ENCODE measurements at places on chromosomes 2 and 18.

- DNase-seq: no peak
These were observed 24.2 kb downstream of the PLCL1 start for GRCh38 chr2:197828464-197829135.

DNA sequence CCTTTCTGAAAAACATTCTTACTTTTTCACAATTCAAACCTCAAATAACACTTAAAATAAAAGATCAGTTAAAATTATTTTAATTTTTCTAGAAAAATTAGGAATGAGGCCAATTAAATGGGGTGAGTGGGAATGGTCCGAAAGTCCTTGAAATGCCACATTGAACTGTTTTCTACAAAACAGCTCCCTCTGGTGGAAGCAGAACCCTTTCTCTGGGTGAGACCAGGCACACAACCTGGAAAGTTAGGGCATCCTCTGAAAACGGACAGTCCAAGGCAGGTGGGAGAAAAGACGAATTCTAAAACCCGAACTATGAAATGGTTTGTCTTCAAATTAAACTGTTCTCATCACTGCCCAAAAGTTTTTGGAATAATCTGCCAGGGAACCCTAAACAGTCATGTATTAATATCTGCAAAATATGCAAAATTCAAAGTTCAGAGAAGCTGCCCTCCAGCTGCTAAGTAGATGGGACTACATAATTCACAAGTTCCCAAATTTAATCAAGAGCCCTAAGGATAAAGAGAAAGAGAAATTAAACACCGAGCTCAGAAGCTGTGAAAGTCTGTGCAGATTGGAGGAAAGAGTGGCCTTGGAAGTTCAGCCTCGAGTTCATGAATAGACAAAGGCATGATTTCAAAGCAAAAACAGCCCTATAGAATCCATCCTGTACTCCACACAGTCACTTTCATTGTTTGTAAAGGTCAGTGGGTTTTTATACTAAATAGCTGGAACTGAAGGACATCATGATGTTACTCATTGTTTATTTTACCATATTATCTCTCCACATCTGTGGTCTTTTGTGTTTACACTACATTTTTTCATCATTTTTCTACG, 108.3 kb downstream of the PIEZO2 start:
- DNase-seq: peak; percentile 11

DNA sequence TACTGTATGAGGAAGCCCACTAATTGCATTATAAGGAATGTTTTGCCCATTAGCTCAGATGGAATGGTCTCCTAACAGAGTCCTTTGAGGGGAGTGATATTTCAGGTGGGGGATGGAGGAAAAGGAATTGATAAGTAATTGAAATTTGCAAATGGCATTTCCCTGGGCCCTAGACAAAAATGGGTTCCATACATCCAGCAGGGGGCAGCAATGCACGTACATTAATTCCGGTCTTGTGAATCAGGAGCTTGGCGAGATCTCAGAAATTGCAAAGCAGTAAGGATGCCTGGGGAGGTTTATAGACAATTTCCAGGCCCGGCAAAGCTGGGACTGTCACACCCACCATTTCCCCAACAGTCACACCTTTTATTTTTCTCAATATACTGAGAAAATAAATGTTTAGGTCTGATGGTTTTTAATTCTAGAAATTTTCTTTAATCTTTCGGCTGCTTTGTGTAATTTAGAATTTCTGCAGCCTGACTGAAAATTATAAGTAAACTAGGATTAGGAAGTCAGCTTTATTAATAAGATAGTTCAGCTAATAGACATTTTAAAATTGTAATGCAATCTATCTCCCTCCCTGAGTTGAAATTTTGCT, 122.8 kb downstream of the LYPD1 start:
- DNase-seq: peak; percentile 55

- DNase-seq: no peak
These were observed 404.8 kb downstream of the MEIS1 start for GRCh38 chr2:66839551-66840320.

- no peak for DNase-seq
These were observed 201.8 kb upstream of the ATP5MC3 start for GRCh38 chr2:175383286-175383685.

GRCh38 chr2:30393510-30393909, 53.5 kb upstream of the LCLAT1 start:
- no peak for DNase-seq

DNA sequence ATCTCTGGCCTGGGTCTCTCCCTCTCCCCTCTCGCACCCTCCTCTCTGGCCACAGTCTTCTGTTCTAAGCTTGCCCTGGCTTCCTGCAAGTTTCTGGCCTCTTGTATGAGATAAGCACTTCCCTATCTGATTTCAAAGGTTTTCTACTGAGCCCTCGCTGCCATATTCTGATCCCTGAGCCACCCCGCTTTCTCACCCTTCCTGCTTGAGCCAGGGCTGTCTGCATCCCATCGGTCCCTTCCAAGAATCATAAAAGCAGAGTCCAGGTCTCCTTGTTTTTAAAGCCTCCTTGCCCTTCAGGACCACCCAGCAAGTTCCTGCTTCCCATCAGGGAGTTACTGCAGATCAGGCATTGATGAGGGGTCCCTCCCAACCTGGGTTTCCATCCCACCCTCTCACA, 110.2 kb downstream of the PRKCE start:
- DNase-seq: no peak

- DNase-seq: no peak
These were observed 1894.9 kb upstream of the LRRTM1 start for GRCh38 chr2:82199493-82199852.

- DNase-seq: no peak
These were observed 125.9 kb upstream of the NDUFV2 start for GRCh38 chr18:8976606-8977005.

- DNase-seq: no peak
These were observed 10.3 kb downstream of the HS1BP3 start for GRCh38 chr2:20640411-20641122.

DNA sequence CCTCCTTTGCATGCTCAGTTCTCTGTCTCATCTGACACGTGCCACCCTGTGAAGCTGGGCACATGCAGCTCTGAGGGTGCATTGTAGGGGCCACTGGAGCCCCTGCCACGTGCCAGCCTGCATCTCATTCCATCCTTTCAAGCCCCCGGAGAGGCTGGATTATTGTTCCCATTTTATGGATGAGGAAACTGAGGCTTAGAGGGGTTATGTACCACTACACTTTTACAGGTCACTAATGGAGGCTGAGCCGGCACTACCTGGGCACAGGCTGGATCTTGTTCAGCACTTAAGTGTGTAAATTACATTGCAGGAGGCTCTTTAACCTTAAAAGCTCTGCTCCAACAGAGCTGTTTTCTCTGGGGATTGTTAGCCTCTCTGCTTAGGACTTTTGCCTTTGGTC, 47.5 kb downstream of the KCNIP3 start:
- no peak for DNase-seq

GRCh38 chr2:70007151-70007550, 45.7 kb upstream of the ASPRV1 start:
- no peak for DNase-seq

DNA sequence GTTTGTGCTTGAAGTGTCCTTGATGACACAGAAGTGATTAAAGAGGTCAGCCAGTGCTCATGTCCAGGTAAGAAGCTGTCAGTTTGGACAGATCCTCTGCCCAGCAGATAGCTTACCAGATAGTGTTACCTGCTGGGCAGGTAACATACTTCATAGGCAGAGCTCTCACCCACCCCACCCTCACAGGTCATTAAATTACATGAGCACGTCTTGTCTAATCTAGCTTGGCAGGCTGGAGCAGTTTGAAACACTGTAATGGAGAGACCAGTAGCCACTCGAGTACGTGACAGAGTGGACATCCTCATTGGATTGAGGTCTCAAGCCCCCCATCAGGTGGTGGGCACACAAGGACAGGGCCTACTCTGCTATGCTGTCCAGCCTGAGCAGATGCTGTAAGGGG, 27.1 kb downstream of the TTC32 start:
- DNase-seq: no peak

- DNase-seq: no peak
These were observed 16.7 kb downstream of the LHCGR start for GRCh38 chr2:48738806-48739205.

GRCh38 chr2:156333951-156334495, 1.5 kb upstream of the NR4A2 start:
- DNase-seq: no peak

DNA sequence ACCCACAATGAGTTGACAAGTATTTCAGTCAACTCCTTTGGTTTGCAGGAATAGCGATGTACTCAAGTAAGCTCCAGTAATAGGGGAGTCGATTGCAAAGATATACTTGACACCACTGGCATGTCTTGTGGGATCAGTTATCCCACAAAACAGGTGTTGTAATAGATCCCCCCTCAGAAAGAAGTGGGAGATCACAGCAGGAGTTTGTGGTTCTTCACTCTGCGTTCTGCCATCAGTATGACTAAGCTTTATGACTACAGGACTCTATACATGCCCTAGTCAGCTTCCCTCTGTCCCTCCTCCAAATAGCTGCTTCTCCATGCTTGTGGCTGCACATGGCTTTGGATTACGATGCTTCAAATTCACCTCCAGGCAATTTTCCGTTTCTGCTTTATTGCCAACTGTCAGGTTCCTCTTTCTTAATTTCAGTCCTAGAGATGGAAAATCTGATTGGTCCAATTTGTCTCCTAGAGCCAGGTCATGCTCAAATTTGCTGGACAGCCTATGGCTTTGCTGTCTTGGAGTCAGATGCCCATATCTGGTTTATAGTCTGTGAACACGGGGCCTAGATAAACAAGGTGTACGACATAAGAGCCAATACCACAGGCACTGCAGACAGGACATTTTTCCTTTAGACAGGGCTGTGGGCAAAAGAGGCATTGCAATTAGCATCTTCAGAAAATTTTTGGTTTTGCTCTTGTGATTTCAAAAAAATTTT, 221.7 kb downstream of the PAX3 start:
- no peak for DNase-seq

- DNase-seq: no peak
These were observed 14.3 kb downstream of the GPR39 start for GRCh38 chr2:132430895-132431294.

GRCh38 chr2:75561566-75562512, 1.1 kb upstream of the EVA1A start:
- no peak for DNase-seq

- no peak for DNase-seq
These were observed 35.2 kb downstream of the SPOPL start for GRCh38 chr2:138536740-138537139.

DNA sequence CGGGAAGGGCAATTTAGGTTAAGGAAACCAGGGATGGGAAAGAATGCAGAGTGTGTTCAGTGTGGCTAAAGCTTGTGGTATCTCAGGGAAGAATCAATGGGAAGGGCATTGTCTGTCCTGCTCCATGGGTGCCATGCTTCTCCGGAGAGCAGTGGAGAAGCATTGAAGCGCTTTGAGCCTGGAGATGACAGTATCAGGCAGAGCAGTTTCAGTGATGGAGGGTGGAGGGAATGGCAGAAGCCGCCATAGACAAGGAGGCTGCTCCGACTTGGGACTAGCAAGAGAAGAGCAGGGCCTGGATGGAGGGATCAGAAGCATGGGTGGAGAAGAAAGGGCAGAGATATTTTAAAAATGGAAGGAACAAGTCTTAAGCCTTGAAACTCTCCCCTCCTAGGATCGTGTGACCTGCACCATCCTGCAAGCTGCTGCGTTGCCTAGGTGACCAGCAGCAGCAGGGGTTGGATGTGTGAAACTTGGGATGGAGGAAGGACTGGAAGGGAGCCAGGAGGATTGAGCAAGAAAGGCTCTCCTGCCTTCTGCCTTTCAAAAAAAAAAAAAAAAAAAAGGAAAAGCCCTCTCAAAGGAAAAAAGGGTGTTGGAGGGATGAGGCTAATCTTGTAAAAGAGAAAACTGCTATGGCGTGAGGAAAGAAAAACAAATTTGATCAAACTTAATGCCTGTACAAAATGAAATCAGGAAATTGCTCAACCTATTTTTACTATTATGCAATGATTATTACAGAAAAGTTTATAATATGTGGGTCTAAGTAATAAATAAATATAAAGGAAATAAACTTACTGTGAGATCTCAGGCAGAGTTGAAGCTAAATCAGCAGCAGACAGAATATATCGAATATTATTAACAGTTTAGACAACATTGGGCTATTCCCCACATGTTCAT, 493.8 kb upstream of the NRP2 start:
- DNase-seq: no peak

DNA sequence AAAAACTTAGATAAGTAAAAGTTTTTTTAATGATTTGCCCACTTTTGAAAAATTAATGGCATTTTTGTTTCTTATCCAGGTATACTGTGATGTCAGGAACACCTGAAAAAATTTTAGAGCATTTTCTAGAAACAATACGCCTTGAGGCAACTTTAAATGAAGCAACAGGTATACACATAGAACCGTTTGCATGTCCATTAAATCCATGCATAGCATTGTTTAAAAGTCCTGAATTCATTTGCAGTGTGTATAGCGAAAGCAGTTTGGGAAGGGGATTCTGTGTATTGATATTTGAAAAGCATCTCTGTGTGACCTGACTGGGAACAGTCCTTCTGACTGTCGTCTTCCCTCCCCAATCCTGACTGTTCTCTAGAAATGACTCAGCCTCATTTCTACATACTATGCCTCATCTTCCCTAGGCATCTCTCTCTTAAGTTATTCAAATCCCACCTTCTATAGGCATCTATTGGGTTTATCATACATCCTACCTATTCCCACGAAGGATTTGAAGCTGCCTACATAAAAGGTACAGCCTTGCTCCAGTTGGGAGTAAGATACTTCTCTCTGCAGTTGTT, 79.2 kb upstream of the MAP3K20 start:
- DNase-seq: no peak

DNA sequence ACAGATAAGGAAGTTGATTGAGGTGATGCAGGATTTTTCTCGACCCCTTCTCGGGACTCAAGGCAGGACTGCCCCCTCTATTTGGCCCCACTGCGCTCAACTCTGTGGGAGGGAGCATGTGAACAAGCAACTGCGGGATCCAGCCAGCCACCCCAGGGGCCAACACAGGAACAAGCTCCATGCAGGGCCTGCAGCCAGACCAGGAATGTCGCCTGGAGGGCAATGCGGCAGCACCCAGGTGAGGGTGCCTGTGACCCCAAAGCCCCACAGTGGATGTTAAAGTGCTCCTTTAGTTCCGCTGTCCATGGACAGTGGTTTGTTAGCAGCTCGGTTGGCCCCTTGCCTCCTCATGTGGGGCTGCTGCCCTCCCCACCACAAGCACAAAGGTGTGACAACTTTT, 57.1 kb downstream of the HRH4 start:
- DNase-seq: no peak

GRCh38 chr2:95291222-95291621, 5.9 kb upstream of the KCNIP3 start:
- no peak for DNase-seq

- no peak for DNase-seq
These were observed 1.4 kb downstream of the NEDD4L start for GRCh38 chr18:58045242-58046092.

DNA sequence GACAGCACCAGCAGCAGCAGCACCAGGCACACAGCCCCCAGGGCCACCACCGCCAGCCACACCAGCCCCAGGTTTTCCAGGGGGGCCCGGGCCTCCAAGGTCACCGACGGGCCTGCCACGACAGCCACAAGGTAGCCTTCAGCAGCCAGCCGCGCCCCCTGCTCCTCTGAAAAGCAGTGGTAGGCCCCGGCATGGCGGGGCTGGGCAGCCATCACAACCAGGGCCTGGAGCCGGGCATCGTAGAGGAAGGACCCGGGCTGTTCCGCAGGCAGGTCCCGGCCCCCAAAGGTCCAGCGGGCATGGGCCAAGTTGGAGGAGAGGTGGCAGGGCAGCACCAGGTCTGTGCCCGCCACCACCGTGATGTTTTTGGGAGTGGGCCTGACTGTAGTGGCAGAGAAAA, 3.3 kb upstream of the ANKRD39 start:
- no peak for DNase-seq

All from stimulated activated CD4-positive, alpha-beta T cell treated with anti-CD3 and anti-CD28 coated beads, Interleukin-2, amount 100 ng/mL, for 48 hours (primary cell).